Fibroblast of skin of left biceps (primary cell): ENCODE measurements at places on chromosomes 4 and X.

DNA sequence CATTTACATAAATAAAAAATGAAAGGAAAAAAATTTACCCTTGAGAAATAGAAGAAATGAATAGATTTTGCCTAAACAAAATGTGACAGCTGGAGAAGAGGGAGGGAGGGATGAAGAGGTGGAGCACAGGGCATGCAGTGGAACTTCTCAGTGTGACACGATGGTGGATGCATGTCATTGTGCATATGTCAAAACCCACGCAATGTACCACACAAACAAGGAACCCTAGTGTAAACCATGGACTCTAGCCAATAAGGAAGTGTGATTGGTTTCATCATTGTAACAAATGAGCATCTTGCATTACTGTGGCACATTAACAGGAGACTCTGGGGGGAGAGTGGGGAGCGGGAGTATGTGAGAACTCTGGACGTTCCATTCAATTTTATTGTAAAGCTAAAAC is 58.6 kb downstream of the GATB start:
- no peak for DNase-seq

DNA sequence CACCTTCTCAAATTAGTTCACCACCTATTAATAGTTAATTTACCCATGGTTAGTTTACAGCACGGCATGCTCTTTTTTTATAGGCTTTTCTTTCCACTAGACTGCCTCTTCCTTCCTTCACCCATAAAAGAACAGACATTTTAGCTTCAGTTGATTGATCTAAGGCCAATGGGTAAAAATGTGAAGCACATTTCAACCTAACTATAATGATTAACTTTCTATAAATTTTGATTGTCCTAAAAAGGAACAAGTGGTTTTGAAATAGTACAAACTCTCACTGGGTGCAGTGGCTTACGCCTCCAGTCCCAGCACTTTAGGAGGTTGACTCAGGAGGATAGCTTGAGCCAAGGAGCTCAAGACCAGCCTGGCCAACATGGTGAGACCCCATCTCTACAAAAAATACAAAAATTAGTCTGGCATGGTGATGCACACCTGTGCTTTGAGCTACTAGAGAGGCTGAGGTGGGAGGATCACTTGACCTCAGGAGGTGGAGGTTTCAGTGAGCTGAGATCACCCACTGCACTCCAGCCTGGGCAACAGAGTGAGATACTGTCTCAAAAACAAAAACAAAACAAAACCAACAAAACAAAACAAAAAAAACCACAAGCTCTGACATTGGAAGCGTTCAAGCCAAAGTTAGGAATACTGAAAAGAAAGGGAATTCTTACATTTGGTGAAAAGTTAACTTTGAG is 89.9 kb upstream of the FAT1 start:
- DNase-seq, result no peak

DNA sequence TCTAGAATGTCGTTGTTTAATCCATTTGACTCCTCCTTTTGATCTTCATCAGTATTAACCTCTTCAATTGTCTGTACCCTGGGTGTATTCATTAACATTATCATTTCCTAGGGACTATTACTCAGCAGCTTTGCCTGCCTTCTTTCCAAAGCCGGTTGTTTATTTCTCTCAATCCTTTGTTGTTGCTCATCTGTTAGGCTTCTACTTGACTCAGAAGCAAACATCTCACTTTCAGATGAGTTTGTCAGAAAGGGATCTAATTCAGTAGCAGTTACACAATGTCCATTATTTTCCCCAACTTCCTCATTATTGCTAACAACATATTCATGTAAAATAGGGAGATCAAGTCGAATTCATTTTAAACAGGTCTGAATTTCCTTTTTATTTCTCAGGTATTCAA is 22.1 kb upstream of the HSD17B10 start:
- no peak for DNase-seq

DNA sequence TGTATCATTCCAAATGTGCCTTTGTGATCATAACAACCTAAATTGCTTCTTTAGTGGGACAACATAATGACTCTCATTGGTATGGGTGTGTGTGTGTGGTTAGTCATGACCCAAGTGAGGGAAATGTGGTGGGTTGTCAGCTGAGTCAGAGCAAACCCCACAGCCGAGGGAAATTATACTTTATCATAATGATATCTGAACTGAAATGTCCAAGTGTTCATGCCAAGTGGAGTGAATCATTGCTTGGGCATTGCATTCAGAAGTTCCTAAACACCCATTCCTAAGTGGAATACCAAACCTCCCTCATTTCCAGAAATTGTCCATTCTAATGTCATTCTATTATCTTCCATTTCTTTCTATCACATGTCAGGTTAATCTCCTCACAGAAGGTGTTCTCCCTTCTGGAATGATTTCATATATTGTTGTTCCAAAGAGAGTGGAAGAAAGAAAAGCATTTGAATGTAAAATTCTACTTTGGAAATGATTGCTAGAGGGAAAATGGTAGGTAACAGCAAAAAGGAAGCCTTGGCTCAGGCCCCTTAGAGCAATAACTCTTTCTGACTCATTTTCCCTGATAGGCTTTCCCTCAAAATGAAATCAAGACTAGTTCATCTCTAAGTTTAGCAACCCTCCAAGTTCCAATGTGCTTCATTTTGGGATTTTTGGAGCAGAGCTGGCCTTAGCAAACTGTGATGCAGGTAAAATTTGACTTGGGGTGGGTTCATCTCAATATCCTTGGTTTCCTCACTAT is 230.7 kb upstream of the KCNIP4 start:
- peak; percentile 65 for DNase-seq

DNA sequence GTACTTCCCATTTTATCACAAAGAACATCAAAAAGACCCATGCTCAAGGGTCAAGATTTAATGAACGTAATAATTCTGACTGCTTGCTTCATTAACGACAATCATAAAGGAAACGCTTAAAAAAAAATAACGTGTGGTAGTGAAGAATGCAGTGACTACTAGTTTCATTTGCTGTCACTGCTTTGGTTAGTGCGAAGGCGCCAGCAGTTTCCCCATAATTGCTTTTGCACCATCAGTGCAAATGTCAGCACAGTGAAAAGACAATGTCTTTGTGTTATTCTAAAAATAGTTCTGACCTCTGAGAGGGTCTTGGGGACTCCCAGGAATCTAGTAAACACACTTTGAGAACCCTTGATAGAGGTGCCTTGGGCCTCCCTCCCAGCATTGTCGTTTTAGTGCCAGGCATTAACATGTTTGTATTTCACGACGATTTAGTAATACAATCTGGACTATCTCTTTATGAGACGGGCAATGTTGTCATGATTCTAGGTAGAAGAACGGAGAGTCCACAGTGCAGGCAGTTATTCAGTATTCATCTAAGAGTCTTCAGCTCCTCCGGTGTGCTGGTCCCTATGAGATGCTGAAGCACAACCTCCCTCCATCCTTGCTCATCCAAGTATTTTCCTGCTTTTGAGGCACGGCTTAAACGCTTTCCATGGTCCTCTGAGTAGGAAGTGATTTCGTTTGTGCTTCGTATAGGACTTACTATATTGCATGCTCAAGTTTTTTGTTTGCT is 71.0 kb downstream of the AFF1 start:
- no peak for DNase-seq

- no peak for DNase-seq
Measured at GRCh38 chr4:93346840-93347239, 481.7 kb upstream of the ATOH1 start.

- no peak for DNase-seq
Measured at GRCh38 chr4:55820279-55820678, 689 bp downstream of the EXOC1L start.

GRCh38 chrX:25531096-25531495 is 515.3 kb upstream of the ARX start:
- no peak for DNase-seq

DNA sequence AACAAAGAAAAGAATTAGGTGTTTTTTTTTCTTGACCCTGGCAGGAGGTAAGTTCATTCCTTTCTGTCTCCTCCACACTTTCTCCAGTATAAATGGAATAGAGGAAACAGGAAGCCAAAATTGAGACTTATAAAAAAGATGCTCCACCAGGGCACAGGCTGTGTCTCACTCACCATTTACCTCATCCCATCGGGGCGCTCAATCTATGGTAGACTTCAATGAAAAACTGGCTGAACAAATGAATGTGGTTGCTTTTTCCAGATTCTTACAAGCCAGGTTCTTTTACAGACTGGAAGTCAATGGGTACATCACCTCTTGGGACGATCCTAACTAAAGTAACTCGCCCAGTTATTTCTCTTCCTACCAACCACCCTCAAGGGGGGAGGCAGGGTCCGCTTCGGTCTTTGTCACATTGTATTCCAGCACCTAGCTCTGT is 685 bp downstream of the COMMD8 start:
- no peak for DNase-seq

DNA sequence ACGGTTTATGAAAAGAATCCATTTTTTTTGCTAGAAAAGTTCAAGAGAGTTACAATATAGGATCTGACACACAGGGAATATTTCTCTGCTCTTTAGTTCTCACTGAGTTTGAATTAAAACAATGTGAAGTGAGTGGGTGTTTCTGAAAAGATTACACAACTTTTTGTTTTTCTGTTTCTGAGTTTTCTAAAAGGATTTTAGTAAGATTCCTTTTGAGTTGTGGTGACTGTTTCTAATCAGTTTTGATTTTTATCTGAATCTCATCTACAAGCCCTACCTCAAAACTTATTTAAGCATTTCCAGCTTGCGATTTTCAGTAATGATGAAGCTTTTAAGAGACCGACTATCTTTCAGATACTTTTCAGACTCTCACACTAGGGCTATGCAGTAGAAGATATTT is 141.7 kb downstream of the GPAT3 start:
- DNase-seq, result no peak

DNA sequence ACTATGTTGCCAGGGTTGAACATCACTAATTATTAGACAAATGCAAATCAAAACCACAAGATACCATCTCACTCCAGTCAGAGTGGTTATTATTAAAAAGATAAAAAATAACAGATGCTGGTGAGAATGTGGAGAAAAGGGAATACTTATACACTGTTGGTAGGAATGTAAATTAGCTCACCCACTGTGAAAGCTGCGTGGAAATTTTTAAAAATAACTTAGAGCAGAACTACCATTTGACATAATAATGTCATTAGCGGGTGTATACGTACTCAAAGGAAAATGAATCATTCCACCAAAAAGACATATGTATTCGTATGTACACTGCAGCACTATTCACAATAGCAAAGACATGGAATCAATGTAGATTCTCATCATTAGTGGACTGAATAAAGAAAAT is 48.6 kb upstream of the UGT2A1 start:
- DNase-seq, result no peak

GRCh38 chr4:122309988-122310626 is 68.7 kb upstream of the ADAD1 start:
- DNase-seq, result no peak

- DNase-seq, result no peak
Measured at GRCh38 chr4:37675587-37676290, 10.4 kb downstream of the RELL1 start.

DNA sequence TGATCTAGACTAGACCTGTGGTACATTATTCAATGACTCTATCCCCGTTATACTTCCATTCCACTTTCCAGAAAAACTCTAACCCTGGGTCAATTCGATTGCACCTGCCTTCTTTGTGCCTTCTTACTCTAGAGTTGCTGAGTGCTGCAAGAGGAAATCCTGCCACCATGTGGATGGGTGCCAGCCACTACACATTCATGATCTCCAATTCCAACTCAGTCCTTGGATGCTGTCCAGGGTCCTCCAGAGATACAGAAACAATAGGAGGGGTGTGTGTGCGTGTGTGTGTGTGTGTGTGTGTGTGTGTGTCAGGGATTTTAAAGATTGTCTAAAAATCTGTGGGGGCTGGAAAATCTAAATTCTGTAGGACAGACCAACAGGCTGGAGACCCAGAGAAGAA is 42.9 kb upstream of the INTS6L start:
- peak; percentile 6 for DNase-seq

DNA sequence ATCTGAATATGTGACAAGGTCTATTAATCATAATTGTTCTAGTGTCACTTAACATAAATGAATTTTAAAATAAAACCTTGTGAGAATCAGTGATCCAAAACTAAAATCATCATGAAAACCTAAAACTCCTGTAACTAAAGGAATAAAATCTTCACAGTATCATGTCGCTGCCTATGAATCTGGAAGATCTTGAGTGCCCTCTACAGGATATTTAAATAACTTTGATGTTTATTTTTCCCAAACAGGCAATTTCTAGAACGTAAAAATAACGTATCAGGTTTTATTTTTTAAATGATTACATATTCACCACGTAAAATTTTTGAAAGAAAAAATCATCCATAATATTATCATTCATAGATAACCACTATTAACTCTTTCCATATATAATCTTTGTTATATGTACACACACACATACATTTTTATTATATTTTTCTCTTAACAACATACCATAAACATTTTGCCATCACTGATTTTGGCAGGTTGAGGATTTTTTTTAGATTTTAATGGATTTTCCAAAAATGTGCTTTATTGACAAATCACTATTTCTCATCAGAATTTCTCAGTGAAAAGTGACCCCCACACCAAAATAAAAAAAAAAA is 79.6 kb downstream of the COMMD8 start:
- no peak for DNase-seq

GRCh38 chr4:152462695-152463094 is 73.2 kb downstream of the FBXW7 start:
- DNase-seq, result no peak

DNA sequence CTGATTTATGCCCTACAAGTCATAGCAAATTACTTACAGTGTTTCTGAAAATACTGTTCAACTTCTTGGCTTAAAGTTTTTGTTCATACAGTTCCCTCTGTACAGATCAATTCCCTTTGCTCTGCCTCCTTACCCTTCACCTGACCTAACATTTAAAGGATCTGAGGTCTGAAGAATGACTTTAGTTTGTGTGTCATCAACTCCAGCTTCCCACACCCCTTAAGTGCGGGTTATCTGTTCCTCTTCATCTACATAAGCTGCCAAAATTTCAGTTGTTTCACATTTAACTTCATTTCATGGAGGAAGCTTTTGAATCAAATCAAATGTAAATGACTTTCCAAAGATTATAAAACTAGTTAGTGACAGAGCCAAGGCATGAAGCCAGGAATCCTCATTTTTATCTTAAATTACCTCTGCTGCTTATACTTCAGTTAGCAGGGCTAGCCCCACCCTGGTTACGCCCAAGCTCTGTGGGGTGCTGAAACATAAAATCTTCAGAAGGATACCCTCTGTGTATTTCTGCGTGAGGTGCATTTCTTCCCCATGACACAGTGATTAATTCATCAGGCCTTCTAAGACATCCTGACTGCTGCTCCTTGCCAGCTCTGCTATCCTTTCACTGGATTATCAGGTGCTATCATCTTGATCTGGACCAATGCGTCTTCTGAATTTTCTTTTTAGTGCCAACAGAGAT is 16.5 kb downstream of the CXCL1 start:
- no peak for DNase-seq

GRCh38 chrX:150779385-150779784 is 86.2 kb downstream of the MTMR1 start:
- no peak for DNase-seq

GRCh38 chrX:3295731-3296130 is 50.7 kb downstream of the MXRA5 start:
- DNase-seq, result no peak

DNA sequence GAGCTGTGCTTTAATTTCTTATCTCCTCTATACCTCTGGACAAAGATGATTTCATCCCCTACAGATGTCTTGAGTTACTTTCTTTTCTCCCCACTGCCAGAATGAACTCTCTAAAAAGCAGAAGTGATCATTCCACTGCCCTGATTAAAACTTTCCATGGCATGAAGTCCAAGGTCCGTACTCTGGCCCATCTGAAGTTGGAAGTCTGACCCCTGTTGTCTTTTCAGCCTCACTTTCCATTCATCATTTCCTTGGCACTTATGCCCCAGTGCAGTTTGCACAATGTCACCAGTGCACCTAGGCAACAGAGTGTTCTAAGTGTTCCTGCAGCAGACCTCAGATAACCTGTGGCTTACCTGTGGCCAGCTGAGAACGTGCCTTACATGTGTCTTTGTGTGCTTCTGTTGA is 242.4 kb downstream of the FRAS1 start:
- DNase-seq, result no peak
